Stimulated activated CD8-positive, alpha-beta memory T cell treated with anti-CD3 and anti-CD28 coated beads, Interleukin-4, amount 100 ng/mL, for 4 hours (primary cell): ENCODE measurements at places on chromosomes 4 and X.
A peak's percentile ranks its signal among the peaks of the same experiment; 100 is the strongest.

DNA sequence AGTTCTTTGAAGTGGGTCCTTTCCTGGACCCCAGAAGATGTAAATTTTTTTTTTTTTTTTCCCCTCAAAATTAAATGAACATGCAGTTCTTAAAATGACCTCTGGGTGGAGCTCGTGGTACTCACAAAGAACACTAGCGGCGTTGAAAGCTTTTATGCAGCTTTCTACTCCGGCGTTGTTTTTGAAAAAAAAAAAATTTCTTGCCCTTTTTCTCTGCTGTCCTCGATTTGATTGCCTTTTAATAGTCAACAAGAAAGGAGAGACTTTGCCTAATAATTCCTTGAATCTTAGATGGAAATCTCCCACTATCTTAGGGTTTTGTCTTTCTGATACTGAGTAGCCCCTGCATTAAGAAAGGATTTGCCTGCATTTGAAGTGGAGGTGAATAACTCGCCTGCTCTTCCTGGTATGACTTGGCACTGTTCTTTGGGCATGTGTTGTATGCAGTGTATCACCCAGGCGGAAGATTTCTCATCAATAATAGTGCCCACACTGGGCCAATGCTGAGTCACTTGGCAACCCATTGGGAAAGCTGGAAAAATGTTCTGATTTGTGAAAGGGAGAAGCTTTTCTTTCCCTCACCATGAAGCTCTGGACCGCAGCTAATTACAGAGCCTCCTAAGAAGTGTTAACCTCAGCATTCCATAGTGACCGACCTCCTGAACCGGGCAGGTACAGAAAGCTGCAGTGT lies 104.0 kb downstream of the PHEX start:
- DNase-seq: no peak

DNA sequence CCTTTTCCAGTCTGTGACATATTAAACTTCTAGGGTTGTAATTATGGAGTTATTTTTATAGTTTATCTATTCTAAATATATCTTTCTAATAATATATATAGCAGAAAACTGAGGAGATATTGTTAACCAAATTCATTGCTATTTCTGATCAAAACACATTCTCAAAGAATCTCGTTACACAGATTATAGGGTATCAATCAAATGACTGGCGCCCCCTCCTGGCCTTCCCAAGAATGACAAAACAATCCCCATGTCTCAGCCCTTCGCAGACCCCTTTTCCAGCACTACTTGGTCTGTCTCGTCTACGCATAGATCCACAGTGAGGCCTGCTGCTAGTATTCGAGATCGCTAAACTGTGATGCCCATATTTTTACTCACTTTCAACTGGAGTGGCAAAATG lies 209.3 kb downstream of the GPC3 start:
- peak; percentile 10 for DNase-seq

DNA sequence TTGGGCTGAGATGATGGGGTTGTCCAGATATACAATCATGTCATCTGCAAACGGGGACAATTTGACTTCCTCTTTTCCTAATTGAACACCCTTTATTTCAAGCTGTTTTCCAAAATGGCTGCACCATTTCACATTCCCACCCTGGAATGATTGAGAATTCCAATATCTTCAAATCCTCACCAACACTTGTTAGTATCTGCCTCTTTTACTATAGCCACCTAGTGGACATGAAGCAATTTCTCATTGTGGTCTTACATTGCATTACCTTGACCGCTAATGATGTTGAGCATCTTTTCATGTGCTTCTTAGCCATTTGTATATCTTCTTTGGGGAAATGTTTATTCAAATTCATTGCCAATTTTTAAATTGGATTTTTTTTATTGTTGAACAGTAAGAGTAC lies 364.8 kb downstream of the SMARCA1 start:
- DNase-seq: no peak

- no peak for DNase-seq
Observed at GRCh38 chr4:80539190-80539589, 203.7 kb downstream of the CFAP299 start.

- no peak for DNase-seq
Observed at GRCh38 chr4:121397941-121398601, 17.3 kb upstream of the QRFPR start.

DNA sequence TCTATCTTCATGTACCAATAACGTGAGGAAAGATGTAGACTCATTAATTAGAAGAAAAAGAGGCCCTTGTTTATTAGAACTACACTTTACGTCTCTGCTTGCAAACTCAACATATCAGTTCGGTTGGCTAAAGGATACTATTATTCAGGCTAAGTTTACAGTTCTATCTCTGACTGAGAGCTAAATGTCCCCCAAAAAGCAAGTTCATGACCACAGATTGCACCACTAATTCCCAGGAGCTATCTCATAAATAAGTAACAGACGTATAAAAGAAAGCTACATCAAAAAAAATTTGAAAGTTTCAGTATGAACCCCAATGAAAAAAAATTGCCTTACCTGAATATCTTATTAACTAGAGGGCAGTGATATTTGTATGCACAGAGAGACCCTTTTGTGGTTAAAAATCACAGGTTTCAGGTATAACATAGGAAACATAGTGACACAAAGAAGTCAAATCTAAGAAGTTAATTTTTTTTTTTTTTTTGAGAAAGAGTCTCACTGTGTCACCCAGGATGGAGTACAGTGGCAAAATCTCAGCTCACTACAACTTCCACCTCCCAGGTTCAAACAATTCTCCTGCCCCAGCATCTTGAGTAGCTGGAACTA lies 128.9 kb downstream of the MAB21L2 start:
- DNase-seq: no peak

DNA sequence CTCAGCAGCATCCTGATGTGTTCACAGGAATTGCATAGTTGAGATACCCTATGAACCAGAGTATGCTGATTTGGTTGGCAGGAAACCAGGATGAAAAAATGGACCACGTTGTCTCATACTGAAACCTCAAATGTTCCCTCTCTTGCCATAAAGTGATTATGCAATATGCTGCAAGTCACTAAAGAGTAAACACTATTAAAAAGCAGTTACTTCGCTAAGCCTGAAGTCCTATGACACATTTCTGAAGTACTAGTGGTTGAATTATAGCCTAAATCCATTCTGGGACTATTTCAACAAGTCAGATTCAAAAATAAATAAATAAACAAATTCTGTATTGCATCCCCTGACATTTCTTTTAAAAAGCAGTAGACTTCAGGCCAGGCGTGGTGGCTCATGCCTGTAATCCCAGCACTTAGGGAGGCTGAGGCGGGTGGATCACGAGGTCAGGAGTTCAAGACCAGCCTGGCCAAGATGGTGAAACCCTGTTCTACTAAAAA lies 106.0 kb upstream of the NAP1L5 start:
- no peak for DNase-seq

DNA sequence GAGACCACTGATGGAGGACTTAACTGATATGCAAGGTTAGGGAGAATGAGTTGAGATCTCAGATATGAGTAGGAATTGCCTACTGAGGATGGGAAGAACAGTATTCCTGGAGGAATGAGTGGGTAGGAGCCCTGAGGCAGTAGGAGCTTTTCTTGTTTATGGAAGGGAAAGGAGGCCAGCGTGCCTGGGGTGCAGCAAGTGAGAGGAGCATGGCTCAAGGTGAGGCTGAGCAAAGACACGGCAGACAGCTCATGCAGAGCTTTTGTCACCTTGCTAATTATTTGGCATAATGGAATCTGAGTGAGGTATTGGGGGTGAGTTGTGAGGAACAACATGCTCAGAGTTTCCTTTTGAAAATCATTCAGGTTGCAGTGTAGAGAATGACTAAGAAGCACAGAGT lies 65.3 kb upstream of the IBSP start:
- no peak for DNase-seq

DNA sequence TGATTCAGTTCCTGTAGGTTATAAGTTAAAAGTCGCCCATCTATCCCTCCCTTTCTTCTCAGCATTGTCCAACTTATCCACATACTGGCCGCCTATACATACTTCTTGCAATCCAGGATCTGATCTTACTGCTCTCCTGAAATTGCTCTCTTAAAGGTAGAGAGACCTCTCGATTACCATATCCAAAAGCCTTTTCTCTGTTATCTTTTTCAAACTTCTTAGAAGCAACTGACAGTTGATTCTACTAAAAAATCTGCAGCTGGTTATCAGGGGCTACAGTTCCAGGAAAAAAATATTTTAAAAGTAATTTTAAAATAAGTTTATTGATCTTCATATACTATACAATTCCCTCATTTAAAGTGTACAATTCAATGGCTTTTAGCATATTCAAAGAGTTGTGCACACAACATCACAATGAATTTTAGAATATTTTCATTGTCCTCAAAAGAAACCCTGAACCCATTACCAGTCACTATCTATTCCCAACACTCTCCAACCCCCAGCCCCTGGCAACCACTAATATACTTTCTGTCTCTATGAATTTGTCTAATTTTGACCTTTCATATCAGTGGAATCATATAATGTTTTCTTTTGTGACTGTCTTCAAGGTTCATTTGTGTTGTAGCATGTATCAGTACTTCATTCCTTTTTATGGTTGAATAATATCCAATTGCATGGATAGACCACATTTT lies 102.0 kb downstream of the HDAC8 start:
- no peak for DNase-seq

DNA sequence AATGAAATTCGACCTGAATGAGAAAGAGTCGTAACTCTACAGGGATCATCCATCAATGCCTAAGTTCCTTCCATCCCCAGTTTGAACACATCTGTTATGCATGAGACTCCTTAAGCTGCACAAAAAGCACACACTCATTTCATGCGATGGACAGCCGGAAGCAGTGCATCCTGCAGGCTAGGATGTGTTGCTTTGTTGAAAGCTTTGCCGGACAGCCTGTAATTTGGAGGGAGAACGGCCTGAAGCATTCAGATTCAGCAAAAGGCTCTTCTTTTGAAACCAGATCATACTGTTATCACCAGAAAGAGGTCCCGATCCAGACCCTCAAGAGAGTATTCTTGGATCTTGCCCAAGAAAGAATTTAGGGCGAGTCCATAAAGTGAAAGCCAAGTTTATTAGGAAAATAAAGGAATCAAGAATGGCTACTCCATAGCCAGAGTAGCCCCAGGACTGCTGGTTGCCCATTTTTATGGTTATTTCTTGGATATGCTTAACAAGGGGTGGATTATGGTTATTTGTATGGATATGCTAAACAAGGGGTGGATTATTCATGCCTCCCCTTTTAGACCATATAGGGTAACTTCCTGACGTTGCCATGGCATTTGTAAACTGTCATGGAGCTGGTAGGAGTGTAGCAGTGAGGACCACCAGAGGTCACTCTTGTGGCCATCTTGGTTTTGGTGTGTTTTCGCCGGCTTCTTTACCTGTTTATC lies 48.1 kb upstream of the DHRSX start:
- DNase-seq: no peak

- no peak for DNase-seq
Observed at GRCh38 chr4:144645631-144646522, at the start of gene HHIP. Gene HHIP, plus strand, starts transcription at chr4:144646156. Its CDS starts 520 bp downstream, at chr4:144646676.

DNA sequence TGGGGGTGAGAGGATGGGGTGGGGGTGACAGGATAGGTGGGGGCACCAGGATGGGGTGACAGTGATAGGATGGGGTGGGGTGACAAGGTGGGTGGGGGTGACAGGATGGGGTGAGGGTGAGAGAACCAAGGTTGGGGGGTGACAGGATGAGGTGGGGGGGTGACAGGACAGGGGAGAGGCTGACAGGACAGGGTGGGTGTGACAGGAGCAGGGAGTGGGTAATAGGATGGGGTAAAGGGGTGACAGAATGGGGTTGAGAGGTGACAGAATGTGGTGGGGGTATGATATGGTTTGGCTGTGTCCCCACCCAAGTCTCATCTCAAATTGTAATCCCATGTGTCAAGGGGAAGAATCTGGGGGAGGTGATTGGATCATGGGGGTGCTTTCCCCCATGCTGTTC lies 26.0 kb downstream of the RNF212 start:
- DNase-seq: no peak

- DNase-seq: no peak
Observed at GRCh38 chrX:45445745-45446412, 245.2 kb upstream of the DIPK2B start.

GRCh38 chrX:27728291-27728690 lies 79.5 kb upstream of the MAGEB10 start:
- DNase-seq: no peak

- DNase-seq: no peak
Observed at GRCh38 chr4:173367946-173368345, 2.8 kb upstream of the SAP30 start.

GRCh38 chr4:56637791-56638190 lies 43.3 kb downstream of the HOPX start:
- no peak for DNase-seq

GRCh38 chr4:55080174-55080865 lies 45.1 kb downstream of the KDR start:
- DNase-seq: no peak

- DNase-seq: no peak
Observed at GRCh38 chr4:1211371-1211770, 37.6 kb downstream of the CTBP1 start.

DNA sequence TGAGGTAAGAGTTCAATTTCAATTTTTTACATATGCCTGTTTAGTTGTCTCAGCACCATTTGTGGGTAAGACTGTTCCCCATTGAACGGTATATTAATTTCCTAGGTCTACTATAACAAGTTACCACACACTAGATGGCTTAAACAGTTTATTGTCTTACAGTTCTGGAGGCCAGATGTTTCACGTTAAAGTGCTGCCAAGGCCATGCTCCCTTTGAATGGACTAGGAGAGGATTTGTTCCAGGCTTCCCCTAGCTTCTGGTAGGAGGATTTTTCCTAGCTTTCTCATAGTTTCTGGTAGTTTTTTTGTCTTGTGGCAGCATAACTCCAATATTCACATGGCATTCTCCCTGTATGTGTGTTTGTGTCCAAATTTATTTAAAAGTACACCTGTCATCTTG lies 149.3 kb upstream of the CYSLTR1 start:
- no peak for DNase-seq

DNA sequence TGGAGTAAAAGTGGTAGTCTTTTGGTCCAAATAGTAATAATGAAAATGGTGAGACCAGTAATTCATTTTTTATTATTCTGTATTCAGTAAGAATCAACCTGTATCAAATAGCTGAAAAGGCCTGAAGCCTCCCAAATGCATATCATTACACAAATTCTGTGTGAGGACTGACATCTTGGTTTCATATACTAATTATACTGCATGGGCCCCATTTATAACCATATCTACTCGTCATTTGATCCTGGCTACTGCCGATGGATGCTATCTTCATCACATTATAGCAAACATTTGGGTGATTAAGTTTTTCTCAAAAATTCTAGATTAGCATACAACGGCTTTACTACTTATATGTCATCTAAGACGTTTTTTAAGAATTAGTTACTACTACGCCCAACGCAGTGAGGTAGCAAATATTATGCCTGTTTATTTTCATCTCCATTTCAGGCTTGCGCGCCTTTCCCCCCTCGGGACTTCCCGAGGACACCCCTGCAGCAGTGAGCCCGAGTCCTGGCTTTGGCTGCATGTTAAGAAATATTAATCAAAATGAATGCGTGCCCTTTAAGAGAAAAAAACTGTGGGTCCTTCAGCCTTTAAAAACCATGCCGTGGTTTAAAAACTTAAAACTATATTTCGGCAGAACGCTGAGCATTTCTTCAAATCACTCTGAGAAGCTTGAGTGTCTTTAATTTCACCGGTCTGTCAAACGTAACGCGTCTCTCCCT lies 814 bp upstream of the MMAA start:
- no peak for DNase-seq
